ENCODE measurements at places on chromosomes 6 and 20. TPM values are rescaled to one million over a fixed set of nuclear protein-coding genes. Genes with fewer than 3 reads are reported as not detected.

The MYH7B gene
- 0.03 TPM for polyA plus RNA-seq

The IL17F gene
- not detected for polyA plus RNA-seq

The GTSF1L gene
- polyA plus RNA-seq: not detected

The TSPO2 gene
- not detected for polyA plus RNA-seq

The NRN1 gene
- polyA plus RNA-seq: 0.12 TPM

The BTNL2 gene
- polyA plus RNA-seq: not detected

The SCUBE3 gene
- 0.29 TPM for polyA plus RNA-seq
